Hematopoietic multipotent progenitor cell treated with erythropoietin and hydrocortisone succinate and interleukin-3 and kit ligand, for 6 days (in vitro differentiated cells): ENCODE measurements at places on chromosomes 1 and 21.
A peak's percentile ranks its signal among the peaks of the same experiment; 100 is the strongest.

DNA sequence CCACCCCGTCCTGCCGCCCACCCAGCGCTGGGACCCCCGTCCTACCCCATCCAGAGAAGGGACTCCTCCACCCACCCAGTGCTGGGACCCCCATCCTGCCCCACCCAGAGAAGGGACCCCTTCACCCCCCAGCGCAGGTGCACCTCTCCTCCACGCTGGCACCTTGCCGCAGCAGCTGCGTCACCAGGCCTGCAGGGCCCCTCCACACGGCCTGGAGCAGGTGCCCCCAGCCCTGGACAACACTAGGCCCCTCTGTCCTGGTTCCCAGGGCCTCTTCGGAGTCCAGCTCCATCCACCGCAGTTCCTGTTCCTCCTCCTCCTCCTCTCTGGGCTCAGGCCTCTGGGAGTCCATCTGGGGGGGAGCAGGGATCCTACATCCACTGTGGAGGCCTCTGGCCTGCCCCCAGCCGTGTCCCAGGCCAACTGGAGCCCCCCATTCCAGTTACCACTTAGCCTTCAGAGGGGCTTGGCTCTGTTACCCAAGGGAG is 378 bp downstream of the ANKRD65 start:
- DNase-seq, result no peak

DNA sequence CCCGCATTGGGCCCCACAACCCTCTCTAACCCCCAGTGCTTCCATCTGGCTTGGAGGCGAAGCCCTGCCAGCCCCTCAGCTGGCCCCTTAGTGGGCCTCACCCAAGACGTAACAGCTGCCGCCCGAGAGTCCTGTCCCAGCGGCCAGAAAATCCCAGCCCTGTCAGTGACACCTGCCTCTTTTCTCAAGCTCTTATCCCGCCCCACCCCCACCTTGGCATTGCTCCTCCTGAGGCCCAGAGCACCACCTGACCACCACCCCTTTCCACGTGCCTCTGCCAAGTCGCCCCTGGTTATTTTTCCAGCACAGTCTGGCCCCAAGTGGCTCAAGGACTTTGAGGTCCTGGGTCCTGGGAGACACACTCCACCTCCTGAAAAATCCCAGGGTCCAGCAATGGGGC is 5.9 kb upstream of the CTRC start:
- DNase-seq, result no peak

DNA sequence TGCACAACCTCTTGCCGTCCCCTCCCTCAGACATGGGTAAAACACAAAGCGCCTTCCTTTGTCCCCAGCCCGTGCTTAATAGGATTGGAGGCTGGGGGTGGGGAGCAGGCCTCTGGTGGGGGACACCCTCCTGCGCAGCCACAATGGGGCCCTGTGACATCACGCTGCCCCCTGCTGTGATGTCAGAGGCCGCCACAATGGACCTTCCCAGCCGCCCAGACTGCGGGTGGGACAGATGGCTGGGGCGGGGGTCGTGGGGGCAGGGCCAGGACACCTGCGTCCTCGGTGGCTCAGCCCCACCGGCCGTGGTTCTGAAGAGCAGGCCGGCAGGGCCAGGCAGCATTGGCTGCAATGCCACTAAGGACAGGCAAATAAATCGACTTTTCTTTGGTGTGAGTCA is 39.9 kb downstream of the EPHA2 start:
- no peak for DNase-seq

DNA sequence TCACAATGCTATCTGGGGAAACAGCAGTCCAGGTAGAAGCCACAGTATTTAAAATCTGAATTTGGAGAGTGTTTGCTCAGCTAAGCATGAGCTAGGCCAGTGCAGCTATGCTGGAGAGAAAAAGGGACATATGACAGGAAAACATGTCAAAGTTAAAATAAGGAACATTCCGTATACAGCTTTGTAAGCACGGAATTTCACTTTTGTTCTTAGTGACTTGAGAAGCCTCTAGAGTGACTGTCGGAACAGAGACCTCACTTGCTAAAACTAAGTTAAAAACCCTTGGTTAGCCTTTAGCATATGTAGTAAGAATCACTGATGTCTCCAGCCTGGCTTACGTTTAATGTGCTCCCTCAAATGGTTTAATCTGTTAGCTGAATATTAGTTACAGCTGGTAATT is 661.7 kb downstream of the KCNT2 start:
- DNase-seq, result no peak

DNA sequence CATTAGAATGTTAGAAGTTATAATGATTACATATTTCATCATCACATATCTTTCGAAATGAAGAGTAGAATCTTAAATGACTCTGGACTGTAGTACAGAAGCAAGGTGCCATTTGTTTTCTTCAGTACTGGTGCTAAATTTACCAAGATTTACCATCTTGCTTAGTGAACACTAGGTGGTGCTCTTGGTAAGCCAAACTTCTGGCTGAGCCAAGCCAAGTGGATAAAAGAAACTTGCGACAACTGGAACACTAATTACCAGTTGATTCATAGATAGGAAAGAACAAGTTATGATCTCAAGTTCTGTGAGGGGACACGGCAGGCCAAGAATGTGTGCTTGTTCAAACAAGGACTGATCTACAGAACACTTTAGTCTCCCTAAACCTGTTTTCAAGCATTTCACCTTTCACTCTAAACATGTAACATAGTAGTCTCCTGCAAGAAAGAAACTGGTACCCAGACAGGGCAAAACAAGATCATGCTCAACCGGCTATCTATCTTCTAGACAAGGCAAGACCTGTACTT is 19.8 kb downstream of the SPRTN start:
- peak; percentile 89 for DNase-seq

DNA sequence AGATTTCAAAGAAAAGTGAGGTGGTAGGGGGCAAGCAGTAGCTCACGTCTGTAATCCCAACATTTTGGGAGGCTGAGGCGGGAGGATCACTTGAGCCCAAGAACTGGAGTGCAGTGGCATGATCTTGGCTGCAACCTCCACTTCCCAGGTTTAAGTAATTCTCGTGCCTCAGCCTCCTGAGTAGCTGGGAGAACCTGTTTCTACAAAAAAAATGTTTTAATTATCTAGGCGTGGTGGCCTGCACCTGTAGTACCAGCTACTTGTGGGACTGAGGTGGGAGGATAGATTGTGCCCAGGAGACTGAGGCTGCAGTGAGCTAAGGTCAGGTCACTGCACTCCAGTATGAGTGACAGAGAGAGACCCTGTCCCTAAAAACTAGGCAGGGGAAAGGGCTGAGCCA is 2.6 kb upstream of the TSPAN1 start:
- DNase-seq, result no peak

DNA sequence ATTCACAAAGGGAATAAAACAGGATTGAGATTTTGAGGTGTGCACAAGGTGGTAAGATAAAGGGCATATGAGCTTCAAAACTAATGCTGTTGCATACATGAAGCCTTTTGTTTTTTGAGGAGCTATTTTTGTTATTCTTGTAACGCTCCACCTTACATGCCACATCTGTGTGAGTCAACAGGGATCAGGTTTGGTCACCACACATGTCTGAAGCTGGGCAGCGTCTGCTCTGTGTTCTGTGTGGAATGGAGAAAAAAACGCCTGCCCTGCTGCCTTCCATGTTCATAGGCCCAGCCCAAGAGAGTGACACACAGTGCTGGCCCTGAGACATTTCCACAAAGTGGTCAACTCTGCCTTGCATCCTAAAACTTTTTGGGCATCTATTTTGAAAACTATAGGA is 67.7 kb downstream of the MPZL1 start:
- no peak for DNase-seq

DNA sequence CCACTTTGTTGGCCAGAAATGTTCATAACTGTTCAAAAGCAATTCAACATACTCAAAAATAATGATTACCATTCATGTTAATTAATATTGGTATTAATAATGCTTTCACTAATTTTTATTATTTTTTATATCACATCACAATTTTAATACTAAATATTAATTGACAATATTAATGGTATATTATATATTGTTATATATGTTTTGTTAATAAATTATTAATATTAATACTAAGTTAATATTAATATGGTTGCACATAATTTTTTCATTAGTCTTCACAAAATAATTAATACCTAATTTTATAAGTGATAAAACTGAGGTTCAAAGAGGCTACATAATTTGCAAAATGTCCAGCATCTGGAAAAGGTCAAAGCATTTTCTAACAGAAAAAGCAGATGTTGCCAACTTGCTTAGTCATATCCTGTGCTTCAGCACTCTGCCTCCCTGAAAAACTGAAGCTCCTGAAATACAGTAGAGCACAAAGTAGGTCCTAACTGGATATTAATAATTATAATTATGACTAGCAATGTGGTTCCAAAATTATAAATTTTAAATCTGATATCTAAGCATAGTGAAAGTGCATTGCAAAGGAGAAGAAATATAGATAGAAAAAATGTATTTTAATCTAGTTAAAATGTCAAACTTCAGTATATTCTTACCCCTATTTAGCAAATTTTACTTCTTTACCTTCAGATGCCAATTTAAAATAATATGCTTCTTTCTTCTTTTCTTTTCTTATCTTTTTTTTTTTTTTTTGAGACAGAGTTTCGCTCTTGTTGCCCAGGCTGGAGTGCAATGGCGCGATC is 123.2 kb upstream of the TNFSF4 start:
- DNase-seq, result peak; percentile 80

DNA sequence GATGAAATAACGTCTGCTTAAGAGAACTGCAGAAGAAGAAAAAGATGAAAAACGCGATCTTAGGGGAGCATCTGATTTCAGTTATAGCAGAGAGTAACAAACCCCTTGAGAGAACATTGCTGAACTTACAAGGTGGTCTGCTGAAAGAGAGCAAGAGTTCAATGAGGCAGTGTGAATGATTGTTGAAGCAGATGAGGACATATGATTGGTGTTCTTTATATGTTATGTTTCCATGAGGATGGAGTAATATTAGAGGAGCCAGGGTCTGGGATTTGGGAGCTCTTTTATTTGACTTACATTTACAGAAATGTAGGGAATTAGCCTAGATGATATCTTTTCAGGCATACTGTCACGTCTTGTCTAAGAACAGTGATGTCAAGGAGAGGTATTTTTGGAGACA is 1302.0 kb downstream of the KCNT2 start:
- no peak for DNase-seq

DNA sequence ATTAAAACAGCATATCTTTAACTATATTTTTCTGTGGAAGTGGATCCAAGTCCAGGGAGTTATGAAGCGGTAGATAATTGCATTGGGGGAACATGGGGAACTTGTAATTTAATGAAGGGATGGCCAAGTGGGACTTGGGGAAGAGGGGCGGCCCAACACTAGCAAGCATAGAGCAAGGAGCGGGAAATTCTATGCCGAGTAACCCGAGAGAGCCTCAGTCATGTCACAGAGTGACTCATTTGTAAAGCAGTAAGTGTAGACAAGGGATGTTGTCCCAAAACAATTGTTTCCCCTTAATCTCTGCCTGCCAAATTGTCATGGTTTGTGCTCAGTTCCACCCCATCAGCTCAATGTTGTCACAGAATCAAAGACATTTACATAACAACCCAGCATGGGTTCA is 620.1 kb downstream of the AJAP1 start:
- DNase-seq, result no peak

GRCh38 chr1:222335586-222335985 is 212.3 kb downstream of the HHIPL2 start:
- DNase-seq, result no peak

GRCh38 chr1:109268431-109269211 is 14.3 kb downstream of the PSRC1 start:
- no peak for DNase-seq

DNA sequence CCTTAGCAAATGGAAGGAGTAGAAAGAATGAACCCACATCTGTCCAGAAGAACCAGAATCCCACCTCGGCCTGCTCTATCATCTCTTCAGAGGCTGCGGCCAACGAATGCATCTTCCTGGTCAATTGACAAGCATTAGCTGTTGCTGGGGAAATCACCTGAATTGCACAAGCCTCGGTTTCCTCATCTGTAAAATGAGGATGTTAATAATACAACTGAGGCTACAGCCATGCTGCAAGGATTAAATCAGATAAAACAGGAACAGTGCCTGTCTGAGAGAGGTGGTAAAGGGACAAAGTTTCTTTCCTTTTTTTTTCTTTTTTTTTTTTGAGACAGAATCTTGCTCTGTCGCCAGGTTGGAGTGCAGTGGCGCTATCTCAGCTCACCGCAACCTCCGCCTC is 99.8 kb downstream of the KIF14 start:
- DNase-seq, result no peak

- peak; percentile 54 for DNase-seq
Measured at GRCh38 chr1:228475812-228476211, 11.4 kb upstream of the RNF187 start.

- no peak for DNase-seq
Measured at GRCh38 chr1:42014823-42015222, 96.1 kb upstream of the HIVEP3 start.

DNA sequence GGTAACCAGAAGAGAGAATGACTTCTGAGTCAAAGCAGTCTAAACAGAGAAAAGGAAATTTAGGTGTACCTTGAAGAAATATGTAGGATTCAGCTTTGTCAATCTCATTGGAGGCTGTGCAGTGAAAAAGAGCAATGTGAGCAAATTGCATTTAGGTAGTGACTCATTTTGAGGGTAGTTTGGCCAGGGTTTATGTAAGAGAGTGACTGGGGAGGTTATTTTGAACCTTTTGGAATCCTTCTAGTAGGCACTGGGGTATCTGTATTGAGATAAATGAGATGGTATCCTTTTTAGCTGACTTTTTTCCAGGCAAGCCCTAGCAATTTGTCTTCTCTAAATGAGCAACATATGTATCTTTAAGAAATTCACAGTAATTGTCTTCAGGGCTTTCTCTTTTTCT is 95.9 kb downstream of the DISP1 start:
- DNase-seq, result no peak

- no peak for DNase-seq
Measured at GRCh38 chr1:202587859-202588485, 122.3 kb downstream of the SYT2 start.

- DNase-seq, result no peak
Measured at GRCh38 chr1:164433818-164434170, 125.2 kb upstream of the PBX1 start.

- no peak for DNase-seq
Measured at GRCh38 chr1:108718927-108719655, 6.4 kb downstream of the FNDC7 start.

DNA sequence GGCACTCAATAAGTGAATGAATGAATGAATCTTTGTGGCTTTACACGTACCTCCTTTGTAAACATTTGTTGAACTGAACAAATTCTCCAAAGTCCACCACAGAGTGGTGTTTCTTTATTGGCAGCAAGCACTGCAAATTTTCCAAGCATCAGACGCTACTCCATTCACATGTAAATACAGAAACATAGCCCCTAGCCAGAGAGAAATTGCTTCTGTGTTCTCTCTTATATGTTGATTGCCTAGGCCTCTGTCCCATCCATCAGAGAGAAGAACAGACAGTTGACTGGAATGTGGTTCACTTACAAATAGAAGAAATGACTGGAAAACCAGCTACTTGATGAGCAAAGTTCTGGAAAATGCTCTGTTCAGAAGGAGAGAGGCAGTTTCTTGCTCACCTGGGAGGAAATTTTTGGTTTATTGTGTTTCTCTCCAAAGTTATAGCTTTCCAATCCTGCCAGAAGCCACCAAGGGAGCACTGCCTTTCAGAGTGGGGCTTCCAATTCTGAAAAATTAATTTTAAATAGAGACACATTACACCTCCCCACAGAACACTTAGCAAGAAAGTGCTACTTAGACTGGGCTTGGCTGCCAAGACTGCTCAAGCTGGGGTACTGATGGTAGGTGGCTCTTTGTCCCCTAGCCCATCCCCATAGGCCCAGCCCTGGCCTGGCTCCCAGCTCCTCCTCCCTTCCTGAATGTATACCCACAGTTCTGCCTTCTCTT is 18.1 kb upstream of the KIRREL1 start:
- DNase-seq, result no peak

GRCh38 chr1:21936366-21937031 is 611 bp downstream of the HSPG2 start:
- DNase-seq, result no peak
